ENCODE measurements at places on chromosomes 4 and X. TPM values are rescaled to one million over a fixed set of nuclear protein-coding genes. Genes with fewer than 3 reads are reported as not detected.

DNA sequence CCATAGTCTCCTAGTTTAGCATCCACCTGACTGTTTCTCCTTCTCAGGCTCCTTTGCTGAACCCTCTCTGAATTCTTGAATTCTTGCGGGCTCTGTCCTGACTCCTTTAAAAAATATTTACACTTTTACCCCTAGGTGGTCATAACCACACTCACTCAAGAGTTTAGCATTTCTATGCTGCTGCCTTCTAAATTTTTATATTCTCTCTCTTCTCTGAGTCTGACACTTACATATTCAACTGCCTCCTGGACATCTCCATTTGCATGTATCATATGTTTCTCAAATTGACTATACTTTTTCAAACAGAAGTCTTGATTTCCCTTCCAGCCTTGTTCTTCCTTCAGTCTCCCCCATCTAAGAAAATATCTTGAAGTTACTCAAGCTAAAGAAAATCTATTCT is 31.6 kb downstream of the ARL9 start:
- DNase-seq = no peak

GRCh38 chr4:174037049-174037448 is 246.4 kb downstream of the FBXO8 start:
- DNase-seq = no peak

DNA sequence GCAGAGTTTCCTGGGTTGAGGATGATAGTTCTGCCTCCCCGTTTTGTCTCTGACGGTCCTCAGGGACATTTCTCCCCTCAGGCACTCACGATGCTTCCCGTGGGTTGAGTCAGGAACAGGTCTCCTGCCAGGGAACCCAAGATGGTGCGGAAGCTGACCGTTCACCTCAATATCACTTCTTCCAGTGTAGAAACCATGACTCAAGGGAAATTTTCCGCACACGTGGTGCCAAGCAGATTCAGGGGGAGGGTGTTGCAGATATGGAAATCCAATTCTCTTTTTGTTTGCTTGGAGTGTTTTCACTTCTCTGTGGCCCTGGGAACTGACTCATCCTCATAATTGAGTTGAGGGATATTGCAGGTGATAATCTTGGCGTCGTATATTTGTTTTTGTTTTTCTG is 46.7 kb downstream of the CXorf49B start:
- DNase-seq = peak; percentile 13

GRCh38 chr4:183783991-183784553 is 121.0 kb upstream of the STOX2 start:
- no peak for DNase-seq

GRCh38 chrX:129802863-129803262 is 23.1 kb downstream of the SASH3 start:
- no peak for DNase-seq

DNA sequence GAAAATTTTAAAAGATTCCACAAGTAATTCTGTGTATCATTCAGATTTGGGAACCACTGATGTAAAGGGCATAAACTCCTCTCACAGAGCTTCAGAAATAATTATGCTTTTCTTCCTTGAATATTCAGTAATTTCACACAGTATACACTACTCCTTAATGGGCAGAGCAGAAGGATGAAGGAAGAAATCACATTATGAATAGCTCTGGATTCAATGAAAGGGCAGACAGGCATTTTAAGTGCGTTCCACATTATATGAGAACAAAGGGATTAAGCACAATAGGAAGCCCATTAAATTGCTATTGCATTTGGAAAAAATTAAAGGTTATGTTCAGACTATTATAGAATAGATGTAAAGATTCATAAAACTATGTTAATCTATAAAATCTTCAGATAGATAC is 142.6 kb downstream of the PDHA2 start:
- DNase-seq = no peak

DNA sequence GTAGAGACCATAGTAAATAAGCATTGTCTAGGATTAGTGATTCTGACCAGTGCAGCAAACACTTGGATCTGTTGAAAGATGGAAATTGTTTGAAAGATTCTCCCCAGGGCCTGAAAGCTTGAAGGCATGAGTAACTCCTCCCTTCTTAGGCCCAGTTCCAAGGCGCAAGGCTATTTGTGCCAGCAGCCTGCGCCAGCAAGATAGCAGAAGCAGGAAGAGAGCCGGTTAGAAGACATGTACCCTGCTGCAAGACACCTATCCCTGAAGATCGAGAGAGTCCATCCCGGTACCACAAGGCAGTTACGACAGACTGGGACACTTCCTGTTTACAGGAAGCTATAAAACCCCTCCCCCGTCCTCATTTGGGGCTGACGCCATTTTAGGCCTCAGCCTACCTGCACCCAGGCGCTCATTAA is 72.4 kb upstream of the JADE1 start:
- no peak for DNase-seq

- no peak for DNase-seq
These were observed 383.6 kb downstream of the BMPR1B start for GRCh38 chr4:95141361-95141760.

DNA sequence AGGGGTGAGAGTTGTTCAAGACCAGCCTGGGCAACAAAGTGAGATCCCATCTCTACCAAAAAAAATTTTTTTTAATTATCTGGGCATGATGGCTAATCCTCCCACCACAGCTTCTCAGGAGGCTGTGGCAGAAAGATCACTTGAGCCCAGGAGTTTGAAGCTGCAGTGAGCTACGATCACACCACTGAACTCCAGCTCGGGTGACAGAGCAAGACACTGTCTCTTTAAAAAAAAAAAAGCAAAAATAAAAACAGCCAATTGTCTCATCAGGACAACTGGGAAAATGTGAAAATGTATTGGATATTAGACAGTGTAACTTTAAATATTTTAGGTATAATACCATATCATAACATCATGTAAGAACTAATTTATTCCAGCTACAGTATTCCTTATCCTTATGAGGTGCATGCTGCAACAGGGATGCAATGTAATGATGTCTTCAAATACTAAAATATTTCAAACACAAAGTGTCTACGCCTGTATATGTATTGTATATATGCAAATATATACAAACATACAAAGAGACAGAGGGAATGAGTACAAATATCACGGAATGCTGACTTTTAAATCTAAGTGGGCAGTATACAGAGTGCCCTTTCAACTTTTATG is 17.2 kb downstream of the FAM13A start:
- no peak for DNase-seq

GRCh38 chrX:25012433-25012735 is 3.4 kb downstream of the ARX start:
- no peak for DNase-seq

The MAGEA11 gene
- total RNA-seq = not detected

The FMR1NB gene
- total RNA-seq = not detected

The ANK2 gene
- 0.18 TPM for total RNA-seq

All from pulmonary artery endothelial cell (primary cell).